Suppressor macrophage treated with lipopolysaccharide for 4 hours (primary cell): ENCODE measurements at places on chromosomes 16 and 17.

GRCh38 chr17:2013994-2014317 lies 11.2 kb downstream of the RTN4RL1 start:
- DNase-seq, result no peak

DNA sequence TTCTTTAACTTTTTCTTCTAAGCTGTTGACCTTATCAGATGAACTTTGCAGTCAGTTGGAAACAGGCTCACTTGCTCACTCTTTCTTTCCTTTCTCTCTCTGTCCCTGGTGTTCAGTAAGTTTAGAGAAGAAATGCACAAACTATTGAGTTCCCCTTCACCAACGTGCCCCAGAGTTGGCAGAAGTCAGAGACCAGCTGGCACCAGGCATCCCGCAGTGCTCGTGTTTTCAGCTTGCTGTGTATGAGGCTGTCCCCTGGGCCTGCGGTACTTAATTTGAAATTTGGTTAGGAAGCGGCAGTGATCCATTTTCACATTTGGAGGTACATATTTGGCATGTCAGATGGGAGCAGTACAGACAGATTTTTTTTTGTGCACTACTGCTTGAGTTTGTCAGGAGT lies 258.6 kb downstream of the SNX29 start:
- no peak for DNase-seq

DNA sequence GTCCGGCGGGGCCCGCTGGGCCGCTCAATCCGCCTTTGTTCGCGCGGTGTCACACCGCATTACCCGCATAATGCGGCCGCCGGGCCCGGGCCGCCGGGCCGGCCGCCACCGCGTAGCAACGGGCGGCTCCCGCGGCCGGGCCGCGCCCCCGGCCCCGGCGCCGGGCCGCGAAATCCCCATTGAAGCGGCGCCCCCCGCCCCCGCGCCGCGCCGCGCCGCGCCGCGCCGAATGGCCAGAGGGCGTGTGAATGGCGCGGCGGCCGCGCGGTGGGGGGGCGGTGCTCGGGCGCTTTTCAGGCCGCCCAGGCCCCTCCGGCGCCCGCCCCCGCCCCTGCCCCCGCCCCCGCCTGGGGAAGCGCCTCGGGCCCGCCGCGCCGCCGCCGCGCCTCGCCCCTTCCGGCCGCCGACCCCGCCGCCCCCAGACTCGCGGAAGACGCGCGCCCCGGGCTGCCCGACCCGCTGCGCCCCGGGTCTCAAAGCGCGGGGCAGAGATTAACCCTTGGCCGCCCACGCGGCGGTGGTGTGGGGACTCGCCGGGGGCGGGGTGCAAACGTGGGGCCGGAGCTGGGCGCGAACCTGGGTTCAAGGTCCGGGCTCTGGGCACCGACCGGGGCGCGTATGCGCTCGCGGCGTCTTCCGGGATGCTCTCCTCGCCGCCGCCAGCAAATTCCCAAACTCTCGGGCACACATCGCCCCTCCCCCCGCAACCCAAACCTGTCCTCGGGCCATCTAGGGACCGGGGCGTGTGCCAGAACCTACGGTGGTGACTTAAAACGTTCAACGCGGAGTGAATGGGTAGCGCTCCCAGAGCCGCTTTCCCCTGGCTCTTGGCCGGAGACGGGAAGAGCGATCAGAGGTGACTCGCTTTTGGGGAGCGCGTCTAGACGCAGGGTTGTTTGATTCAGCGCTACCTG lies 46.7 kb downstream of the WNT3 start:
- DNase-seq, result peak; percentile 14

DNA sequence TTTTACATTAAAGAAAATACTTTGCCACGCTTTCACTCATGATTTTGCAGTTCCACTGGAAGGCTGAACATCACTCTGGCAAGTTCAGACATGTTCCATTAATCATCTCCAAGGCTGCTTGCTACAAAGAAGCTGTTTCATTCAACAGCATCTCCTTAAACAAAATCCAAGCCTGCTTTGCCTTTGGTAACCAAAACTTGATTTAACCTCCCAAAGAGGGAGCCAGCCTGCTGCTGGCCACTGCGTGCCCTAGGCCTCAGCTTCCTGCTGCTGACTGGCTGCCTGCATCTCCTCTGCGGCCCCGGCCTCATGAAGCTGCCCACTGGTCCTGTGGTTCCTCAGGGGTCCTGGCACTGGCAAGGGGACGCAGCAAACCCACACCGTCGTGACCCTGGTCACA lies 31.8 kb downstream of the ANKRD11 start:
- DNase-seq, result no peak

GRCh38 chr17:7445619-7445968 lies 733 bp downstream of the CHRNB1 start:
- DNase-seq, result no peak

DNA sequence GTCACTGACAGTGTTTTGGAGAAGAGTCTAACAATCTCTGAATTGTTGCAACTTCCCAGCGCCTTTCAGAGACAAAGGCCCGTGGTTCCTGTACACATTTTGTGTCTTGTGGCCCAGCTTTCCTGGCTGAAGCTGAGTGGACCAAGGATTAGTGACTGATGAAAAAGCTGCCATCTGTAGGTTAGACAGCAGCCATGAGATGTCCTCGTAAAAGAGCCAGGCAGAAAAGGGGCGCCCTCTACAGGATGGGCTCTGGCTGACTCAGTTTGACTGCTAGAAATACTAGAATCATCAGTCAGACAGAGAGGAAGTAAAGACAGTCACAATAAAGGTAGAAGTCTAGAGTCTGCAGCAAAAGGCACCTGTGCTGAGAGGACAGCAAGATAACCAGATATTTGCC lies 26.5 kb upstream of the NF1 start:
- peak; percentile 49 for DNase-seq

DNA sequence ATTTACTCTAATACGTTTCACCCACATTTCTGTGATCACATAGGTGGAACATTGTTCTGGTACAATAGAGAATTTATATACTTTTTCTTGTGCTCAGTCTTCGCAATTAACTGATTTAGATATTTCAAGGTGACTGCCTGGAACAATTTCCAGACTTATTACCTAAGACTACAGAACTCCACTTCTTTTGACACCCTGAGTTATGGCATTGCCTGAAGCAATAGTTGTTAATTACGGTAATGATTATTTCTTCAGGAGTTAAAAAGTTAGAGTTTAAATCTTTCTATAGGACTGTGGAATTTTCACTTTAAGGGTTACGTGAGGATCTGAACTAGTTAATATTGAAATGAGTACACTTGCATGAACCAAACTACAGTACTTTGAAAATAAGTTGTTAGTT lies 74.8 kb downstream of the MAP2K6 start:
- no peak for DNase-seq

DNA sequence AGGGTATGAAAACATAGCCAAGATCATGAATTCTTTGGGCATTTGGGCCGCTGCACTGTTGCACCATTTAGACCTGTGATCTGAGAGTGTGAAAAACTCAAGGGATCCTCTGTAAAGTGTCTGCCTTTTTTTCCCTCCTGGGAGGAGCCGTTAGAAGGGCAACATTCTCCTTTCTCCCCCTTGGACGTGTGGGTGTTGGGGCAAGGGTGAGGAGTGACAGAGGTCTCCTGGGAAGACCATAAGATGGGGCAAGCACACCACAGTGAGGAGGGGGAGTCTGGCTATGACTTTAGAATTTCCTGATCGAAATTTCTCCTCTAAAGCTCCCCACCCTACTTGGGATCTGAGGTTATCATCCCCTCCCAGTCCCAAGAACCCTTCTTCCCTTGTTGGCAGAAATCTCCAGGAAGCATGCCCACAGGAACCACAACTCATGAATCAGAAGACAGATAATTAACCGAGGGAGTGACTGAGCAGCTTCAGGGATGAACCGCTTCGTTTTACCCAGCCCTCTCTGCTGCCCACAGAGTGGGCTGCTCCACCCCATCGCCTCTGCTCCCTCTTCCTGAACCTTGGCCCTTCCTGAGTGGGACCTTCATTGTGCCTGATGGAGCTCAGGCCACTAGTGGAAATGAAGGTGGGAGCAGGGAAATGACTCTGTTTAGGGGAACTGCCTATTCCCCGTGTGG lies 4.2 kb downstream of the ITGB3 start:
- DNase-seq, result peak; percentile 39

DNA sequence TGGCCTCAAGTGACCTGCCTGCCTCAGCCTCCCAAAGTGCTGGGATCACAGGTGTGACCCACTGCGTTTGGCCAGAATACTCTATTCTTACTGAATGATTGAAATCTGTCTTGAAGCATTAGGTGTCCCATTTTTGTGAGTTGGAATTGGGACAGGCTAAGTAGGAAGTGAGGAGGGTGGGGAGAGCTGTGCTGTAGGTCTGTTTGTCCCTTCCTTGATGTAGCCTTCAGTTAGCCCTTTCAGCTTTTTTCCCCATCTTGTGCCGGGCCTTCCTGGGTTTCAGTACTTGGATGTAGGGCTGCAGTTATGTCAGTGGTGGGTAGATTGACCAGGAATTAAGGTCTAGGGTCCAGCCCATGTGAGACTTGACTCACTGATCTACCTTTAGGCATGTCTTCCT lies 8.7 kb downstream of the PYCARD start:
- DNase-seq, result no peak

DNA sequence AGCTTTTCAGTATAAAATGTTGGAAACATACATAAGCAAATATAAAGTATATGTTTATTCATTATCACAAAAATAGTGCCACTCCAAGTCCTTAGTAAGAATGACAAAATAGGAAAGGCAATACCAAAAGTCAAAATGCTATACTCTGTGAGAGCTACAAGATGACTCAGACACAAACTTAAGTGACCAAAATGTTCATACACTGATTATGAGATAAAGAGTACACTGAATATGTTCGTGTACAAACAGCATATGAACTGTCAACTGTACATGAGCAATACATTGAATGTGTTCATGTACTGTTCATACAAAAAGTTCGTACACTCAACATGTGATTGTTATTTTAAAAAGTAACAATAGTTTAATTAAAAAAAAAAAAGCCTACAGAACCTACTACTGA lies 103.3 kb downstream of the CA4 start:
- DNase-seq, result no peak

DNA sequence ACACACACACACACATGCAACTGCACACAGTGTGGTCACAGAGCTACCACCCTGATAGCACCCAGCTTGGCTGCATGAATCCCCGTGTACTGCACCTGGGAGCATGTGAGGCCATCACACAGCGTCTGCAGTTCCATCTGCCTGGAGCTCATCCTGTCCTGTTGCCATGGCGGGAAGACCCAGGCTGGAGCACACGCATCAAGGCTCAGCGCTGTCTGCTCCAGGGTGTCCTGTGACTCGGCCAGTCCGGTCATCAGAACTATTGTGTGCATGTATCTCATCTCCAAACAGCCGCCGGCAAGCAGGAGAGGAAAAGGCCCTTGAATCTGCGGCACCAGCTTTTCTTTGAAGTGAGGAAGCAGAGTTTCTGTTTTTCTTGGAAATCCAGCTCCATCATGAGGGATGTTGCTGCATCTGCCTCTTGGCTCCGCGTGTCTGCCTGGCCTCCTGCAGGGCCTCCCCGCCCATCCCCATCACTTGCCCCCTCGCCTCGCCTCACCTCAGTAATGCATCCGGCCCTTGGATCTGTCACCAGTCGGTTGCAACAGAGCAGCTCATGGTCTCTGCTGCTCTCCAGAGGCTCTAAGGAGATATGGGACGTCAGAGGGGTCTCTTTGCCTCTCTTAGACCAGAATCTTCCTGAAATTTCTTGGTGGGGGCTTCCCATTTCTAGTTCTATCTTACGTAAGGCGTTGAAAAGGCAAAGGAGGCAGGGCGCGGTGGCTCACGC lies 23.7 kb downstream of the CACNG4 start:
- DNase-seq, result no peak

- DNase-seq, result peak; percentile 81
These were observed 32.2 kb upstream of the CCL2 start for GRCh38 chr17:34222722-34223497.

GRCh38 chr16:1527836-1528811 lies 5.3 kb upstream of the TMEM204 start:
- DNase-seq, result no peak

DNA sequence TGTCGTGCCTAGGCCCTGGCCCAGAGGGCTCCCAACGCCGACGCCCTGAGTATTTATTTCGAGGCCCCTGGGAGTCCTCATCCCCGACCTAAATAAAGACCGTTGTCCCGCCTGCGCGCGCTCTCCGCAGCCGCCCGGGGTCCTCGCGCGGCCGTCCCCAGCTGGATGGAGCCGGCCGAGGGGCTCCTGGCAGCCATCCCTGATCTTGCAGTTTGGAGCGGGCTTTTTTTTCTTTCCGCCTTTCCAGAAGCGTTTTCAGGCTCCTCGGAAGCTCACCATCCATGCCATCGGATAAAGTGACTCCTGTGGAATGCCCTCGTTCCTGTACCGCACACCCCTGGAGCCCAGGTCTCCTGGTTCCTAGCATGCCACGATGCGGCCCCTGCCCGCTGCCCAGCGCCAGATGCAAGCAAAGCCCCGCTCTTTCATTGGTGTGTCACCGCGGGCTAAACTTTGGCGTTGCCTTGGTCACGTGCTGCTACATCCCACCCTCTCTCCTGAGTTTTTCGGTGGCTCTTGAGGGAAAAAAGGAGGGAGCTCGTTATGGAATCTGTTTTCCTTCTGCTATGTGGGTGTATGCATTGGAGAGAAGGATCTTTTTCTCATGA lies 716 bp downstream of the TMEM94 start:
- DNase-seq, result peak; percentile 17

- no peak for DNase-seq
These were observed 109.3 kb downstream of the IRX5 start for GRCh38 chr16:55039931-55040330.

DNA sequence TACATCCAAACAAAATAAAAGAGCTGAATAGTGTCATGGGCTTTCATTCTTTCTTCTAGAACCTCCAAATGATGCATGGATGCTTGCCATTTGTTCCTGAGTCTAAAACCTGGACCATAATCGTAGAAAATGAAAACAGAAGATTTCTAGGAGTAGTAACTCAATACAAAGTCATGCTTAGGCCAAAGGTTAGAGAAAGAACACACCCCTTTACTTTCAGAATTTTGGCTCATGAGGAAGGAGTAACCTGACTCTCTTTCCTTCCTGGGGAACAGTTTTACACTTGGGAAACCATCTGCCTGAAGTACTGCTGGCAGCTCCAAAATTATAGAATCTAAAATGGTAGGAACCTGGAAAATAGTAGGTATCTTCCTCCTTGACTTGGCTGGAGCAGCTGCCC lies 137.2 kb downstream of the SNX11 start:
- no peak for DNase-seq

DNA sequence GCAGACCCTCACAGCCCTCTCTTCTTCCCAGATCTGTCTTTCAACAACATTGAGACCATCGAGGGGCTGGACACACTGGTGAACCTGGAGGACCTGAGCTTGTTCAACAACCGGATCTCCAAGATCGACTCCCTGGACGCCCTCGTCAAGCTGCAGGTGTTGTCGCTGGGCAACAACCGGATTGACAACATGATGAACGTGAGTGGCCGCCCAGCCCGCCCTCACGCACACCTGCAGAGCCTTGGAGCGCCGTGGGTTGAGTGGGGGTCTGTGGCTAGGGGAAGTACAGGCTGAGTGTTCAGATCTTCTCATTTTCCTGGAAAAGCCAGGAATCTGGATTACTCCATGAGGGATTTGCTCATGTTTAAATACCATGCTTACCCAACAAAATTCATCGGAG lies 15.2 kb downstream of the DRC3 start:
- DNase-seq, result no peak

GRCh38 chr17:66784621-66785364 lies 50.1 kb upstream of the CACNG5 start:
- no peak for DNase-seq
